Trophoblast cell (in vitro differentiated cells and primary cell): ENCODE measurements at places on chromosomes 5 and 9.

GRCh38 chr5:178545941-178546674, 44.1 kb downstream of the COL23A1 start:
- no peak for DNase-seq

DNA sequence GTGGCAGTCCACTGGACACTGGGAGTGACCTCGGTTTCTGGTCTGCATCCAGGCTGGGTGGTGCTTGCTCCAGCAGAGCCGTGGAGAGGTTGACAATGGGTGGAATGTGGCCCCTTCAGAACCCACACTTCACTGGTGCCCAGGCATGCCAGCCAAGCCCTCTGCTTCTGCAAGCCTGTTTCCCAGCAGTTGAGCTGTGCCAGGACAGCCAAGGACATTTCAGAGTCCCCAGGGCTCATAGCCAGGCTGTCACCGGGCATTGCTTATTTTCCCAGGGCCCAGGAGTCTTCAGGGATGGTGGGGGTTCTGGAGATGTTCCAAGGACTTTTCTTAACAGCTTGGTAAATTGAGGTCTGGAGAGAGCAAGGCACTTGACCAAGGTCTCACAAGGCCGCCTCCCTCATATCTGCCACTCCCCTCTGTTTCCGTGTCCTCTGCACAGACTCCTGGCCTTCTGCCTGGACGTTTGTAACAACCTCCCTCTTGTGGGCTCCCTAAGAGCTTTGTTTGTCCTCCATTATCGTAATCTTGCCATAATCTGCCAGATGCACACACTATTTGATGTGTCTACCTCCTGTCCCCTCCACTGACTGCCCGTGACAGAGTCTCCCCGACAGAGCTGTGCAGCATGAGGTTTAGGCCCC, 3.8 kb upstream of the NDST1 start:
- DNase-seq, result no peak

GRCh38 chr5:65290677-65291076, 191.0 kb downstream of the ADAMTS6 start:
- DNase-seq, result no peak

DNA sequence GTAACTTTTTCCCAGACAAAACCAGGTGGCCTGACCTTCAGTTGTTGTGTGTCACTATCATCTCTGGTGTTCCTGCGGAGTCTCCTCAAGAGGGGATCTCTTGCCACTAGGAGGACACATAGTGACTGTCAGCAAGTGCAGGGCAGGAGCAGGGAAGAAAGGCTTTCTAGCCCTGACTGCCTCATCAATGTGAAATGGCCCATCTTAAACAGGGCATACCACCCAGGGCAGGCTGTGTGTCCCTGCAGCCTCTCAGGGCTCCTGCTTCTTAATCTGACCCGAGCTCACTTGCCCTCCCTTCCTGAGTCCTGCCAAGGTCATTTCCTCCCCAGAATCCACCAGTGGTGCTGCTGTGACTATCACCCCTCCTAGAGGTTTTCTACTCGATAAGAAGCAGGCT, 57.4 kb upstream of the SIMC1 start:
- no peak for DNase-seq

DNA sequence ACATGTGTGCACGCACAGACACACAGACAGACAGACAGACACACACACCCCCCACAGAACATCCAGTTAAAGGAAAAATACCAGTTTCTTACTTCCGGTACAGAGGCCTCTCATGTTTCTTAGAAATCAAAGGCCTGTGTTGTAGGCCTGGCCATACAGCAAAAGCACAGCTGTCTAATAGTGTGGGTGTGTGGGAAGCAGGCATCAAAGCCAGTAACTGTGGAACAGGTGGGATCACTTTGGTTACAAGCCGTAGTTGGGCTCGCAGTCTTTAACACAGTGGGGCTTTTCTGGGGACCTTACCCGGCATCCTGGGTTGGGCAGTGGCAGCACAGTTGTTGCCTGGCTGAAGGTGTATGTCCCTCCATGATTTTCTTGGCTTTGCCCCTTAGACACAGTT, 55.2 kb downstream of the FBXL7 start:
- no peak for DNase-seq

DNA sequence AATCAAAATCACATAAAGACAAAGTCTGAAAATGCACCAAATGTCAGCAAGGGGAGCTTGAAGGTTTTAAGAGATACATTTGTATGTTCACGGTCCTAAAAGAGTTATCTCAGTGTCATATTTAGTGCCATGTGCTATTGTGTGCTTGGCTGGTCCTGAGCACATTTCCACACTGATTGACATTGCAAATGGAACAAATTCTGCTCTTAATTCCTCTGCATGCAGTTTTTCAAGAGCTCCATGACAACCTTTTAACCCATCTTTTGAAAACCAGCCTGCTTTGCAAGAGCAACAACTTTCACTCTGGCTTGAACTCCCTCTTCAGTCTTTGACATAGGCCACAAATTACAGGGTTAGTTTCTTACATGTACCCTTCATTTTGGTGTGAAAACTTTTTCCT, 175.4 kb upstream of the ACTBL2 start:
- no peak for DNase-seq

DNA sequence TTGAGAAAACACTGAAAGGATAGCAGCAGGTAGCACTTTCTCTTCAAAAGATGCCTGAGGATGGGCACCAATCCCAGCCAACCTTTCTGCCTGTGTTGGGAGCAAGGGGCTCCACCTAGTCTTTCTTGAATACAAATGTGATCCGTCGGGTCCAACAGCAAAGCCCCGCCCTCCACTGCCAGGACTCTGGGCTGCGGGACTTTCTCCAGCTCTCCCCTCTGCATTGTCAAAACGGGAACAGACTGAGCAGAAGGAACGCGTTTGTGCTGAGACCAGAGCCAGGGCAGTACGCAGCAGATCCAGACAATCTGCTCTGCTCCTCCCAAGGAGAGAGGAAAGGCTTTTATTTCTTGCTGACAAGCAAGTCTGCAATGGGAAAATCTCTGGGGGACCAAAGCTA, 139.7 kb downstream of the SEC61B start:
- DNase-seq, result no peak

DNA sequence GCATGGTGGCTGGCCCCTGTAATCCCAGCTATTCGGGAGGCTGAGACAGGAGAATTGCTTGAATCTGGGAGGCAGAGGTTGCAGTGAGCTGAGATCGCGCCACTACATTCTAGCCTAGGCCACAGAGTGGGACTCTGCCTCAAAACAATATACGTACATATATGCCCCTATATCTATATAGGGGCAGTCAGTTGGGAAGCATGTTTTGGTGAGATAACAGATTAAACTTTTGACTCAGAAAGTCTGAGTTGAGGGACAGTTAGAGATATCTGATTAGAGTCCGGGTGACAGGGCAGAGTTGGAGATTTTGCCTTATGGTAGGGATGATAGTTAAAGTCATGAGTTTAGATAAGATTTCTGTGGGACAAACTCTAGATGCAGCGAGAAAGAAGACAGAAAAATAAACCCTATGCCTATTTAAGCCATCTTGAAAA, 71.8 kb upstream of the ALDH1A1 start:
- peak; percentile 22 for DNase-seq

DNA sequence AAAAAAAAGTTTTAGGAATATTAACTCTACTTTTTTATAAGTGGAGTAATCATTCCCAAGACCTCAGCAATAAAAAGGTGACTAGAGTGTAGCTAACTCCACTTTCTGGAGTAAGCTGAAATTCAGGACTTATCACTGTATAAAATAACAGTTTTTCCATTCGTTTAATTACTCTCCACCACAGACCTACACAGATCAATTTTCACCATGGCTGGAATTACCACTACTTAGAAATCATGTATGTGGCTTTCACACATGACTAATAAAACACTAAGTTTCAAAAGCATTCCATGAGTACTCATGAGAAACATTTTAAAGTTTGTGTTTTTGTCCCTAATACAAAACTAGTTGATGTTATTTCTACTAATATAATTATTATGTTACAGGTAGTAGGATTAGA, 9.9 kb downstream of the PLPP1 start:
- no peak for DNase-seq

GRCh38 chr9:126877418-126877817, 17.0 kb downstream of the ZBTB34 start:
- no peak for DNase-seq

GRCh38 chr5:139430015-139430414, 9.3 kb downstream of the DNAJC18 start:
- DNase-seq, result no peak

DNA sequence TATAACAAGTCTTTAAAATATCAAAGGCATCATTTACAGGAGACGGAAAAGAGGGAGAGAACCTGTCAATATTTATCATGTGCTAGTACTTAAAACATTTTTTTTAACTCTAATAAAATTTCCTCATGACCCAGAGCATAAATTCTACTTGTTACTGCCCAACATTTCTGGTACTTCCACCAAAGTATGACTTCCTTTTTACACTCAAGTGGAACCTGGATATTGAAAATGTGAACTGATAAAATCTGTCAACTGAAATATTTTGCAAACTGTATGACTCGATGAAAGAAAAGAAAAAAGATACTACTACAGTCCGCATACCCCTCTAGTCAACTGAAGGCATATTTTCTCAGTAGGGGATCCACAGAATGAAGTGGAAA, 37.1 kb downstream of the FAM13B start:
- DNase-seq, result no peak

DNA sequence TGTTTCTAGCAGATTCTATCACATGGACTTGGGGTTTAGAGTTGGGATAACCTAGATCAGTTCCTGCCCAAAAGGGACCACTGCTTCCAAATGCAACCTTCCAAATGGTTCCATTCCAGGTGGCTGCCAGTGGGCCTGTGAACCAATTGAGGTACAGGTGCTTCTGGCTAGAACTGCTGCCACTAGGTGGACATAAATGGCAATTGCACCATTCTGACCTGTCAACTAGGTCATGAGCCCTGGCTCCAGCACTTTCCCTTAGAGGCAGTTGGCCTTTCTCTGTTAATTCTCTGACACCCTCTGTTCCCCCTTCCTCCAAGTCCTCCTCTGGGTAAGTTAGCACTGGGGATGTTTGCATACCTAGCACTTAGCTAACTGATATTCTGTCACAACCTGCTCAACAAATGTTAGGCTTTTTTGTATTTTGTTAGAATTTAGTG, 16.6 kb upstream of the HEMGN start:
- peak; percentile 44 for DNase-seq

DNA sequence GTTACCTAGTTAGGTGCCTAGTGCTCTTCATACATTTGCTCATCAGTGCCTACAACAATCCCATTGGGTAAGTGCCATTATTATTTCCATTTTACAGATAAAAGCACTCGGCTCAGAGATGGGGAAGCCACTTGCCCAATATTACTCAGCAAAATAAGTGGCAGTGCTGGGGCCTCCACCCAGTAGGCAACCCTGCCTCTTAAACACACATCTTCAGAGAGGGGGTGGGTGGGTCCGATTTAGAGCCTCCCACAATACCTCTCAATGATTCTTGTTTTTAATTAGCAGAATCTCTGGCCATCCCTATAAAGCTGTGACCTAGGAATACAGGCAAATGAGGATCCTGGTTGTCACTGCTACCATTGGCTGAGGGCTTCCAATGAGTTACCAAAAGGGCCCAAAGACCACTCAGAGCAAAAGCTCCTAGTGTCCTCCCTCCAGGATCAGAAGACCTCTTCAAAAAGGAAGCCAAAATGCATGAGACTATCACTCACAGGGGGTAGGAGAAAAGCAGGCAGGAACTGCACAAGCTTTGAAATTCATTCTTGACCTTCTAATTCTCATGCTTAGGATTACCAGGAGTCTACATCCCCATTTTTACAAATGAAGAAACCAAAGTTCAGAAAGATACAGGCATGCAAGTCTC, 36.1 kb upstream of the UBE2D2 start:
- DNase-seq, result no peak

- DNase-seq, result no peak
These were observed 46.0 kb downstream of the AHRR start for GRCh38 chr5:367358-368130.

GRCh38 chr9:29740518-29740917, 2167.2 kb upstream of the C9orf72 start:
- no peak for DNase-seq

DNA sequence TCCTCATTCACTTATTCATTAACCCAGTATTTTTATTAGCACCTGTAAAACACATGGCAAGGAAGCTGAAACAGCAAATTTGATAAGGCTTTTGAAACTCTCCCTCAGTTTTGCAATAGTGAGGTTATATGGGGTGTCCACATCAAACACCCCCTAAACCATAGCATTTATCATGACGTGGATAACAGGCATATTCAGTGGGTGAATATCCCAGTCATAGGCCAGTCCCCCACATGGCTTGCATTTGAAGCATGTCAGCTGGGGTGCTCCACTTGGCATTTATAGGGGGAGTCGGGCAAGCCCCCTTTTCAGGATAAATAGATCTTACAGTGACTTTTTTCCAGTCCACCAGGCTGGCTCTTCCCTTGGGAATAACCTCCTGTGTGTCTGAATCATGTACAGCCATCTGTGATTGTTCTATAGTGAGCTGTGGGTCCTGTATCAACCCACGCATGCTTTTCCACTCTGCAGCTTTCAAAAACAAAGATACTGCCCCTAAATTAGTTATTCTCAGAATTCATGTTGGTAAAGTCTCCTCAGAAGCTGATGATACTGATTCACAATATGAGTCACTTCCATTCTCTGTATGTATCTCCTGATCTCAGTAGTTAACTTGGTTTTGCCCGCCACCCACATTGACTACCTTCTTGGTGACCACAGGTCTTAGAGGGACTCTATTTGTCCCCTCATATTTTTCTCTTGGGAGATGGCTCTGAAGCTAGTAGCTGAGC, 84.4 kb upstream of the SPIN1 start:
- DNase-seq, result no peak

- DNase-seq, result no peak
These were observed 36.1 kb upstream of the SSBP2 start for GRCh38 chr5:81786991-81787390.

GRCh38 chr5:58871648-58872242, 288.9 kb downstream of the RAB3C start:
- DNase-seq, result peak; percentile 20

- no peak for DNase-seq
These were observed 13.9 kb upstream of the SELENOP start for GRCh38 chr5:42825422-42826148.

DNA sequence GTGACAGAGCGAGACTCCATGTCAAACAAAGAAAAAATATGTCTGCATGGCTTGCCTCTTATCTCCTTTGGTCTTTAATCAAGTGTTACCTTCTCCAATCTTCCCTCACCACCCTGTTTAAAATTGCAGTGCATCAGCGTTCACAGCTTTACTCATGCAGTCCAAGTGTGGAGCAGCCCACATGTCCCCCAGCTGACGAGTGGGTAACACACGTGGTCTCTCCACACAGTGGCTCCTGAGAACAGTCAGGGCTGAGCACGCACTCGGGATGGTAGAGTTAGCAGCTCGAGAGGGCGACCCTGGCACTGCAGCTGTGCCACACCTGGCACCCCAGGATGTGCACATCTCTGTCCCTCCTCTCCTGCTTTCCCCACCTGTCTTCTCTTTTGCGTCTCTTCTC, 25.9 kb upstream of the CFAP157 start:
- DNase-seq, result no peak

DNA sequence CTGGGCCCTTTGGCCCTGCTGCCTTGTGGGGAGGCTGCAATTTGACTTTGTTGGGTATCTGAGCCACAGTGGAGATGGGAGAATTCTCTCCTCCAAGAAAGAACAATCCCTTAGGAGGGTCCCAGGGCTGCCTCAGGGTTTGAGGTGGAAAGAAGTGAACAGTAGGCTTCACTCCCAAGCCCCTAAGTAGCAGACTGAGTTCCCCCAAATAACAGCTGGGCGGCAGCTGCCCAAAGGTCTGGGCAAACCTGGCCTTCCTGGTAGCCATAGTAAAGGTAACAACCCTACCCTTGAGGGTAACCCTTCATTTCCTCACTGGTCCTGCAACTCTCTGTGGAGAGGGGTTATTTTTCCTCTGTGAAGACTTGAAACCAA, 746 bp downstream of the RGS3 start:
- DNase-seq, result no peak
